Psoas muscle (tissue), 8 donors: ENCODE measurements at places on chromosomes 13 and 19. TPM values are rescaled to one million over a fixed set of nuclear protein-coding genes. Genes with fewer than 3 reads are reported as not detected.

Gene ZNF44
- 5.8 TPM for total RNA-seq

Gene USHBP1
- total RNA-seq: 2.6 TPM

Gene KIR2DL3
- total RNA-seq: not detected

Gene CBARP
- total RNA-seq: 0.82 TPM

Gene SLC25A15
- total RNA-seq: 4.9 TPM

DNA sequence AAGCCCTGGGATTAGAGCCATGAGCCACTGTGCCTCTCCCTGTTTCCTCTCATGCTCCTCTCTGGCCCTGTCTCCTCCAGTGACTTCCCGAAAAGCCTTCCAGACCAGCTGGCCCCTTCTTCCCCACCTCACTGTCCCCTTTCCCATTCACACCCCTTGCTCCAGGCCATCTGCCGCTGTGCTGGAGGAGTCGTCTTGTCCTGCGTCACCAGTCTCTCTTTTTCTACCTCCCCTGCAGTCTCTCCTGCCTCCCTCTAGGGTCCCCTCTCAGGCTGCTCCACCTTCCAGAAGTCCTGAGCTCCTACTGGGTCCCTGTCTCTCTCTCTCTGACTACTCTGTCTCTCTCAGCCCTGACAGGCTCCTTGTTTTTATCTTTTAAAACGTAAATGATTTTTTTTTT is 5.3 kb upstream of the FFAR1 start:
- no peak overlapping the region for H3K27ac ChIP-seq
- peaks cover 4% of the 10 kb centered on the region for H3K27me3 ChIP-seq
- H3K4me1 ChIP-seq: no peaks in the 10 kb centered on the region
- no peaks in the 10 kb centered on the region for H3K36me3 ChIP-seq

GRCh38 chr13:109396266-109396665 is 390.1 kb downstream of the IRS2 start:
- H3K27ac ChIP-seq: no peak overlapping the region
- H3K4me1 ChIP-seq: no peaks in the 10 kb centered on the region
- H3K4me3 ChIP-seq: no peak overlapping the region
- no peaks in the 10 kb centered on the region for H3K27me3 ChIP-seq
- DNase-seq: no peak

GRCh38 chr19:51320280-51320657 is 8.8 kb downstream of the IGLON5 start:
- no peaks in the 10 kb centered on the region for H3K4me1 ChIP-seq
- H3K4me3 ChIP-seq: no peak overlapping the region
- DNase-seq: no peak
- H3K36me3 ChIP-seq: no peaks in the 10 kb centered on the region
- H3K27ac ChIP-seq: no peak overlapping the region

DNA sequence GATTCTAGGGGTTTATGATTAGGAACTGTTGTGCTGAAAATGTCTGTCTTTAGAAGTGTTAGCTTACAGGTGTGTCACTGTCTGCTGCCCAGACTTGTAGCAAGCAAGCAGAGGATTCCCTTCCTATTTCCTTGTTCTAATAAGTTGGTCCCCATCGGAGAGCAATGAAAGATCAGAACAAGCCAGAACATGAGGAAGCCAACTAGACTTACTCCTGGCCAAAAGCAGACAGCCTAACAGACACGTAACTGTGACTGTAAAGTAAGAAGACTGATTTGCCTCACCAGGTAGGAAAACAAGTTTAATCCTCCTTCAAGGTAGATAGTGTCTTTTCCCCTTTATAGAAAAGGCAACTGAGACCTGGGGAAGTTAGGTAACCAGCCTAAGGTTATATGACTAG is 12.5 kb downstream of the POLR1D start:
- no peak for DNase-seq
- H3K4me3 ChIP-seq: no peak overlapping the region
- H3K4me1 ChIP-seq: peaks cover 21% of the 10 kb centered on the region
- H3K36me3 ChIP-seq: no peaks in the 10 kb centered on the region

DNA sequence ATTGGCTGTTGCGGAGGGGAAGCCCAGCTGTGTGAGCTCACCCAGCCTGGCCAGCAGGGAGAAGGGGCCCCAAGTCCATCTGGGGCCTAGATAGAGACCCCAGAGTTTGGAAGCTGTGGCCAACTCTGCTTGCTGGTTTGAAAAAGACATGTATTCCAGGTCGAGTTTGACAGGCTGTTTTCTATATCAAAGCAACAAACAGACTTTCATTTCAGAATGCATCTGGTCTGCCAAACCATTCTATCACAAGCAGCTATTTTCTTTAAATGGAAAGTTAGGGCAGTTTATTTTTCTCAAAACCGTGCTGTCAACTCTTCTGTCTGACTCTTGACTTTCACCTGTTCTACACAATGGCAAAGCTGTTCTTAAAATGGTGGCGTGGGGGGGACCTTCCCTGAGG is 185.8 kb downstream of the DCLK1 start:
- no peaks in the 10 kb centered on the region for H3K4me1 ChIP-seq
- no peaks in the 10 kb centered on the region for H3K27me3 ChIP-seq
- DNase-seq: no peak
- H3K27ac ChIP-seq: no peak overlapping the region
- no peaks in the 10 kb centered on the region for H3K36me3 ChIP-seq

GRCh38 chr19:13726323-13726722 is 38.0 kb upstream of the MRI1 start:
- no peak overlapping the region for H3K4me3 ChIP-seq
- peaks cover 7% of the 10 kb centered on the region for H3K4me1 ChIP-seq
- no peak for DNase-seq
- H3K27me3 ChIP-seq: no peaks in the 10 kb centered on the region

DNA sequence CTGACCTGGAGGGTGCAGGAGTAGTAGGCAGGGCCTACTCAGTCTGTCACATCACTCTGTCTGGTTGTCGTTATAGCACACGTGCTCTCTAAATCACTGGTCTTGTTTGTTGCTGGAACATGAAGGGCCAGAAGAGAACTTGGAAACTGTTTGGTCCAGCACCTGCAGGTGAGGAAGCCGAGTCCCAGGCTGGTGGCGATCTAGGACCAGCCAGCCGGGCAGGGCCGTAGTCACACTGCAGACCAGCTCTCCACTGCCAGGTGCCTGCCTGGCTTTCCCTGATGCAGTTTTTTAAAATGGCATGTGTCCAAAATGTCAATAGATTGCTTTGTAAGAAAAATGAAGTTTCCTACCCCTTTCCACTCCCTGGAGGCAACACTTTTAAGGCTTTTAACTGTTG is 53.7 kb downstream of the GGACT start:
- no peak overlapping the region for H3K27ac ChIP-seq
- H3K27me3 ChIP-seq: no peaks in the 10 kb centered on the region
- no peaks in the 10 kb centered on the region for H3K36me3 ChIP-seq
- no peaks in the 10 kb centered on the region for H3K4me1 ChIP-seq
- no peak for DNase-seq
- H3K4me3 ChIP-seq: no peak overlapping the region

DNA sequence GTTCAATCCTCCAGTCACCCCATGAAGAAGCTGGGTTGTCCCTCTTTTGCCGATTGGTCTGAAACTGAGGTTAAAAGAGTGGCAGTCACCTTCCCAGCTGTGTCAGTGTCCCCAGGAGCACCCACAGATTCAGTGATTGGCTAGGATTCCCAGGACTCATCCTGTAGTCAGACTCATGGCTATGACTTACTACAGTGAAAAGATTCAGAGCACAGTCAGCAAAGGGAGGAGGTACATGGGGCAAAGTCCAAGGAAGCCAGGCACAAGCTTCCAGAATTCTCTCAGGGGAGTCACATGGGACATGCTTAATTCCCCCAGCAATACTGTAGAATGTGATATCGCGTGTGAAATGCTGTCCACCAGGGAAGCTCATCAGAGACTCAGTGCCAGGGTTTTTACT is 14.2 kb downstream of the ZNF473 start:
- no peak overlapping the region for H3K4me3 ChIP-seq
- no peaks in the 10 kb centered on the region for H3K4me1 ChIP-seq
- DNase-seq: no peak
- no peaks in the 10 kb centered on the region for H3K27me3 ChIP-seq
- H3K36me3 ChIP-seq: peaks cover 46% of the 10 kb centered on the region

GRCh38 chr19:45355910-45356309 is 14.5 kb downstream of the ERCC2 start:
- no peak overlapping the region for H3K4me3 ChIP-seq
- H3K4me1 ChIP-seq: no peaks in the 10 kb centered on the region
- no peak overlapping the region for H3K27ac ChIP-seq
- no peaks in the 10 kb centered on the region for H3K27me3 ChIP-seq

- no peak overlapping the region for H3K27ac ChIP-seq
- no peaks in the 10 kb centered on the region for H3K36me3 ChIP-seq
- no peaks in the 10 kb centered on the region for H3K27me3 ChIP-seq
- no peak overlapping the region for H3K4me3 ChIP-seq
Observed at GRCh38 chr13:33213797-33214196, 71.8 kb downstream of the STARD13 start.

DNA sequence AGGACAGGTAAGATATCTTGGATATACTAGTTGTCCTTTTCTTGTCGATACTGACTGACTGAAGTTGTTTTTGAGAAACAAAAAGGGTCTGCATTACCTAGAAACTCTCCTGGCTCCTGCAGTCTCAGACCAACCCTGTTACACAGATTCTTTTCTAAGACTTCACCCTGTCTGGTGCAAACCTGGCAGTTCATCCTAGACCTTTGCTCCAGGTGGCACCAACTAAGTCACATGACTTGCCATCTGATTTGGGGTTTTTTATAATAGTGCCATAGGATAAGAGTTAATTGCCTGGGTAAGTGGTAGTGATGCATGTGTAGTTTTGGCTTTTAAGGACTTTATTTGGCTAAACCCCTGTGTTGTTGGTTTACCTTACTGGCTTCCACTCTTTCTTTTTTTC is 14.3 kb downstream of the CHAMP1 start:
- H3K27ac ChIP-seq: no peak overlapping the region
- H3K4me3 ChIP-seq: no peak overlapping the region
- DNase-seq: no peak
- H3K27me3 ChIP-seq: no peaks in the 10 kb centered on the region
- H3K36me3 ChIP-seq: peaks cover 5% of the 10 kb centered on the region

DNA sequence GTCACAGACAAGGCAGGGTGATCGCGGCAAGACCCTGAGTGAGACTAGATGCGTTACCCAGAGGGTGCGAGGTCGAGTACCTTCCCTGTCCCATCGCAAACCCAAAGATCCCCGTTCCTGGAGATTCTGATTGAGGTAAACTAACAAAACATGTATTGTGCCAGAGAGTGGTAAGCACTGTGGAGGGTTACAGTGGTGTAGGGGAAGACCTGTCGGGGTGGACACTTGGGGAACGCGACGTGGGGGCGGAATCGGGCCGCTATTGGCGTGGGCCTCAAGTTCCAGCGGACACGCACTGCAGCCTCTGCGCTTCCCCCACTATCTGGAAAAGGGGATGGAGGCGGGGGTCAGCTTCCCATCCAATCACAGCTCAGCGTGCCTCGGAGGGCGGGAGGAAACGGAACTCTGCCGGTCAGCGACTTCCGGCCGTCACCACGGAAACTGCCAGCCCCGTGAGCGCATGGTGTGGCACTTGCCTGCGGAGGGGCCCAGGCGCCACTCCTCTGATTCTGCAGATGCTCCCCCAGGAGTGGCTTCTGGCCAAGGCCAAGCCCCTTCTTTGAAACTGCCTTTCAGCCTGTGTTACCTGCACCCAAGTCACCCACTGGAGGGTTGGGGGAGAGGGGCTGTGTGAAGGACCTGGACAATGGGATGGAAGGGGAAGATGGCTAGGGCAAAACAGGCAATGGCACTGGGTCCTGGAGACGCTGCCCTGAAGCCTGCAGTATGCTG is 1.0 kb upstream of the UBE2M start:
- H3K4me3 ChIP-seq: peak overlapping the region; percentile 84
- peak; percentile 94 for DNase-seq
- peaks cover 16% of the 10 kb centered on the region for H3K36me3 ChIP-seq
- H3K4me1 ChIP-seq: peaks cover 56% of the 10 kb centered on the region
- H3K27me3 ChIP-seq: no peaks in the 10 kb centered on the region

- no peak overlapping the region for H3K27ac ChIP-seq
- no peak overlapping the region for H3K4me3 ChIP-seq
- H3K27me3 ChIP-seq: no peaks in the 10 kb centered on the region
- no peak for DNase-seq
- H3K36me3 ChIP-seq: no peaks in the 10 kb centered on the region
Observed at GRCh38 chr13:69951412-69951811, 156.2 kb upstream of the ATXN8OS start.

DNA sequence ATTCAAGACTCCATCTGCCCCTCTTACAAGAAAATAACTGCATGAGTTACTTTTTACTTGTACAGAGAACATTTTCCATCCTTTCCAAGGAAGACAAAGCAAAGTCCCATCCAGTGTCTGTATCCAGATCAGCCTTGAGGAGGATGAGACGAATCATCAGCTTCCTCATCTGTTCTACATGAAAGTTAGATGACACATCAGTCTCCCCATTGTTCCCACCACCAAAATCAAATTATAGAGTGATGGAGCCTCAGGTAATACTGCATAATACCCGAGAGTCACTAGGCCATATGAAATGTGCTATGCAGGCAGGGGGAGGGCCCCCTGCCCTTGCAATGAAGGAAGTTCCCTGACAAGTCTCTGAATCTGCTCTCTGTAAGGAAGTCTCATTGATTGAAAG is 1244.6 kb upstream of the SLC10A2 start:
- DNase-seq: no peak
- H3K27me3 ChIP-seq: no peaks in the 10 kb centered on the region
- H3K27ac ChIP-seq: no peak overlapping the region
- H3K4me1 ChIP-seq: no peaks in the 10 kb centered on the region
- no peaks in the 10 kb centered on the region for H3K36me3 ChIP-seq

DNA sequence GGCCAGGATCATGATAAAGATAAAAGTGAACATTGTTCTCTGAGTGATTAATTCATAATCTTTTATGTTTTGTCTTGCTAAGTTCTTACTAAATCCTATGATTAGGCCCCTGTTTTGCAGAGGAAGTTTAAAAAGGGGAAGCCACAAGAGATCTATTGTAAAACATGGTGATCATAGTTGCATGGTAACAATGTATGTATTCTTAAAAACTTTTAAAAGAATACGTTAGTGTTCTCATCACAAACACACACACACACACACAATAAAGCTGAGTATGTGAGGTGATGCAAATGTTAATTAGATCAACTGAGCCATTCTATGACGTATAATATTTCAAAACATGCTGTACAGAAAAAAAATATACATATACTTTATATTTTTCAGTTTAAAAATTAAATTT is 51.2 kb downstream of the MBD3L2B start:
- no peak overlapping the region for H3K27ac ChIP-seq
- no peaks in the 10 kb centered on the region for H3K4me1 ChIP-seq
- H3K27me3 ChIP-seq: no peaks in the 10 kb centered on the region
- H3K36me3 ChIP-seq: no peaks in the 10 kb centered on the region
- no peak for DNase-seq
- no peak overlapping the region for H3K4me3 ChIP-seq

DNA sequence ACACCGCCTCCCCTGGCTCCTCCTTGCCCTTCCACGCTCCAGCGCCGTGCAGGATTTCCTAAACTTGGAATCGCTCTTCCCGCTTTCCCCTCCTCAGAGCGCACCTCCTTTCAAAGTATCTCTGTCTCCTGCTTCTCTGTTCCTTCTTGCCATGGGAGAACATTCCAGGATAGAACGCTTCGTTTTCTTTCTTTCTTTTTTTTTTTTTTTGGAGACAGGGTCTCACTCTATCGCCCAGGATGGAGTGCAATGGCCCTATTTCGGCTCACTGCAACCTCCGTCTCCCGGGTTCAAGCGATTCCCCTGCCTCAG is 574 bp upstream of the XPO4 start:
- H3K4me3 ChIP-seq: peak overlapping the region; percentile 100
- H3K4me1 ChIP-seq: peaks cover 16% of the 10 kb centered on the region
- peak overlapping the region; percentile 97 for H3K27ac ChIP-seq
- H3K36me3 ChIP-seq: peaks cover 8% of the 10 kb centered on the region
- DNase-seq: no peak
